ENCODE measurements at places on chromosomes 6 and 20.

DNA sequence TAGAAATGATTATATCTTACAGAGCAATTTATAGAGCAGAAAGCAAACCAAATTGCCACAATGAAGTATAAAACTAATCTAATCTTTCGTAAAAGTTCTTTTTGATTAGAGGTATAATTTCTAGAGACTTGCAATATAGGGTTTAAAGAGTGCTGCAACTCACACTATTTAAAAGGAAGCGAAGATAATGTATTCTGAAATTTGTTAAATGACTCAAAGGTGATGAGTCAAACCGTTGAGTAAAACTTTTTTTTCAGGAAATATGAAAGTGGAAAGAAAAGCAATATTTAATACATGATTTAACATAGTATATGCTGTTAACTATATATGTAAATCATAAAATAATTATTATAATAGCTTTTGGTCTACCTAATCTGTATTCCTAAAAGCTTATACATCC lies 133.6 kb downstream of the SYNE1 start:
- no peak for DNase-seq

- no peak for DNase-seq
Observed at GRCh38 chr6:159904497-159904911, 13.7 kb downstream of the MAS1 start.

DNA sequence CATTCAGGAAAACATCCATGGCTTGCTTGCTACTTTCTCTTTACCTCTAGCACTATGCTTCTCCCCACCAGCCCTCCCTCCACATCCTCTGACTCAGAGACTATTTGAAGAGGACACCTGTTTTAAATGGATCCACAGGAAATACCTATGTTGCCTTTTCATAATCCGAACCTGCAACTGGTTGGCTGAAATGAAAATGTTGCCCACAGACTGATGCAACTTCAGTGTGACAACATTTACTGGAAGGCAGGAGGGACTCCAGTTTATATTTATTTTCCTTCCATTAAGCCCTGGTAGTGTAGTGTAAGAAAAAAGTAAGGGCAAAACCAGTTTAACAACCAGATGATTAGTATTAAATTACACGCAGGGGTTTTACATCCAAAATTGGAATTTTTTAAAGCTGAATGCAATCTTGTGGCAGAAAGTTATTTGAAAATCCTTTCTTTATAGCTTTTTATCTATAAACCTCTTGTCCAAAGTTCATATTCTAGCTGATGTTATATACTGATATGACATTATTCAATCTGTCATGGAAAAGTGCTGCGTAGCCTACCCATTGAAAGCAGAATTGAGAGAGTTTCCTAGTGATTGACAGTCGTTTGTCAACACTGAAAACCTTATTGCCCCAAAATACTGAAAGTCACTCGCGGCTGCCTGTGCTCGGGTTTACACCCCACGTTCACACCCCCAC lies 881 bp upstream of the AIG1 start:
- peak; percentile 49 for DNase-seq

DNA sequence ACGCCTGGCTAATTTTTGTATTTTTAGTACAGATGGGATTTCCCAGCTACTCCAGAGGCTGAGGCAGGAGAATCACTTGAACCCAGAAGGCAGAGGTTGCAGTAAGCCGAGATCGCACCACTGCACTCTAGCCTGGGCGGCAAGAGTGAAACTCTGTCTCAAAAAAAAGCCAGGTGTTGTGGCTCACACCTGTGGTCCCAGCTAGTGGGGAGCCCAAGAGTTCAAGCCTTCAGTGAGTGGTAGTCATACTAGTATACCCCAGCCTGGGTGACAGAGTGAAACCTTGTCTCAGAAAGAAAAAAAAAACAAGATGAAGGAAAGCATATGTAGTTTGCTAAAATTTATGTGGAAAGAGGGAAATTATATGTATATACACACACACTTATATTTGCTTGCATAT lies 20.0 kb upstream of the POU5F1 start:
- no peak for DNase-seq

DNA sequence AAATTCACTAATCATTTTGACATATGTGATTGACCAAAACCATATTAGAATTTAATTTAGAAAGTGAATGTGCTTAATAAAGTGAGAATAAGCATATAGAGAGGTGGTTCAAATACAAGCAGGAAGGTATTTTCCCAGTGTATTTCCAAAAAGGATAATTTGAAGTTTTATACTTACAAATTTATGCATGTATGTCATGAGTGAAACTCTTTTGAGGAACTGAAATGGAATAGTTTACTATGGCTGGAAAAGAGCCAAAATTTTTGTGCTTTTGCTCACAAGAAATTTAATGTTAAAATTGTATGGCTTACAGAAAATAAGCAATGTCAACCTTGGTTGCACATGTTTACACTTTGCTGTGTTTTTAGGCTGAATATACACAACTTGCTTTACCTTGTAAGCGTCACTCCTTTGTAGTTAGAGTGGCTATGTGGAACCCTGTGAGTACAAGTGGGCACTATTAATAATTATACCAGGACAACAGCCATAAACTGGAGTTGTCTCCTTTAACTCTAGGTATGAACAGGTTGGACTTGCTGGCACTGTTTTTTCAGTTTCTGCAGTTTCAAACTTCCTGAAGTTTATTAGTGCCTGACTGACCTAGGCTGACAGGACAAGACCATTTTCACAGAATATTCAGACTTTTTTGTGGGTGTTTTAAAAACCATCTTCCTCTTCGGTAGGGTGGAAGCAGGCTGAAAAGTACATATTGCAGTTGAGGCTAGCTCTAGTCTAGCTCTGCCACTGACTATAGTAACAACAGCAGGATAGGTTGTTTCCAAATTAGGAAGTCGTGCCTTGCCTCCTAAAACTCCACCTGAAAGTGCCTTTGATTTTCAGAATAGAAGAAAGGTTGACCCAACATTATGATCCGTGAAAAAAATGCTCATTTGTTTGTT lies 6.0 kb downstream of the AFDN start:
- no peak for DNase-seq

GRCh38 chr6:41578217-41579087 lies 32.3 kb downstream of the FOXP4 start:
- DNase-seq, result no peak

- DNase-seq, result no peak
Observed at GRCh38 chr6:134482593-134483270, 164.8 kb upstream of the SGK1 start.

- DNase-seq, result no peak
Observed at GRCh38 chr6:57135885-57136284, 36.2 kb upstream of the BAG2 start.

- DNase-seq, result no peak
Observed at GRCh38 chr6:51514748-51515402, 572.5 kb downstream of the PKHD1 start.

GRCh38 chr6:104795363-104795762 lies 64.4 kb downstream of the HACE1 start:
- DNase-seq, result no peak

GRCh38 chr6:18359237-18359885 lies 27.8 kb upstream of the RNF144B start:
- no peak for DNase-seq

DNA sequence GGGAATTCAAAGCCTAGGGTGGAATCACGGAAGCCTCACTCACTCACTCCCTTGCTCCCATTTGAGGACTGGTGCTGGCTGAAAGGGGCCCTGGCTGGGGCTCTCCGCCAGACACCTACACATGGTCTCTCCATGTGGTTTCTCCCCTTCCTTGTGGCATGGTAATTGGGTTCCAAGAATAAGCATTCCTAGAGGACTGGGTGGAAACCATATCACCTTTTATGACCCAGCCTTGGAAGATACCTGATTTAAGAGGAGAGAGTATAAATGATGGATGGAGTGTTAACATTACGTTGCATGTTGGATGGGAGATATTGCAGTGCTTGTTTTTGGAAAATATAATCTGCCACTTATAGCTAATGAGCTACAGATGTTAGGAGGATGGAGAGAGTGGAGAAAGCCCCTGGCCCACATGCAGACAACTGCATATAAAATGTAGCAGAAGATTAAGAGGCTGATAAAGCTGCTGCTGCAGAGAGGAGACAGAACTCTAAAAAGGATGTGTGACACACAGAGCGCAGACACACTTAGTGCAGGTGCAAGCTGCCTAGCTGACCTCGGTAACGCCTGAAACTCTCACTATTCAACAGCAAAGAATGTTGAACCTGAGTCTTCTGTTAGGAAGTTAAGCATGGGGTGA lies 23.3 kb upstream of the CDKN1A start:
- no peak for DNase-seq

- no peak for DNase-seq
Observed at GRCh38 chr20:64116016-64116415, 8.7 kb upstream of the NPBWR2 start.

DNA sequence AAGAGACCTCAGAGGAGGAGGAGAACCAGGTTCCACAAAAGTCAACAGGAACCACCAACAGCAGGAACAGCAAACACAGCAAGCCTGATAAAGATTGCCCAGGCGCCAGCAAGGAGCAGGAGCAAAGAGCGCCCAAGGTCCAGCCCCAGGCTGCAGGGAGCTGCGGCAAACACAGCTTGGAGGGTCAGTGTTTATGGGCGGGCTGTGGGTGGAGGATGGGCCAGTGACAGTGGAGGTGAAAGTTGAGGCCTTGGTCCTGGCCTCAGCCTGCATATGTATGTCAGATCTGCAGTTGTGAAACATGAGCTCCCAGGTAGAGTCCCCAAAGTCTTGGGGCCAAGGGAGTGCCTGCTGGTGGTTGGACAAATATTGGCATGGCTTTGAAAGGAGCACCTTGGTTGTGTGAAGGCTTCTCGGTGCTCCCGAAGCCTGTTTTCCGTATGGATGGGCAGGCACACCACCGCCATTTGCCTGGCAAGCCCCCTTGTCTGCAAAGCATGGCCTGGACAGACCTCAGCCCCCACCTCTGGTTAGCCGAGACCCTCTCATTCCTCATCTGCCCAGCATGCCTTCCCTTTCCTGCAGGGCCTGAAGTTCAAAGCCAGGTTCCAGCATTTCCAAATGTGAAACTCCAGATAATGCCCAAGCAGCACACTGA lies 2.0 kb upstream of the CAPN11 start:
- no peak for DNase-seq

GRCh38 chr6:132246632-132247270 lies 154.5 kb downstream of the MOXD1 start:
- no peak for DNase-seq

DNA sequence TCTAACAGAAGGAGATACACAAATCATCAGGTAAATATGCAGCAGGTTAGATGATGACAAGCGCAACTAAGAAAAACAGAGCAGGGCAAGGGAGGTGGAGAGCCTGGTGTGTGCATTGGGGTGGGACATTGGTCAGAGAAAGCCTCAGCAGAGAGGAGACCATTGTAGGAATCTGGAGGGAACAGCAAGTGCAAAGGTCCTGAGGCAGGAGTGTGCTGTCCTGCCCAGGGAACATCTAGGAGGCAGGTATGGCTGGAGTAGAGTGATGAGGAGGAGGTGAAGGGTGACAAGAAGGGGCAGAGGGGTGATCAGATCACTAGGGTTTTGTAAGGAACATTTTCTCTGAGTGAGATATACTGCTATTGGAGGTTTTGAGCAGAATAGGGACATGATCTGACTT lies 90.1 kb downstream of the NCR2 start:
- DNase-seq, result no peak

DNA sequence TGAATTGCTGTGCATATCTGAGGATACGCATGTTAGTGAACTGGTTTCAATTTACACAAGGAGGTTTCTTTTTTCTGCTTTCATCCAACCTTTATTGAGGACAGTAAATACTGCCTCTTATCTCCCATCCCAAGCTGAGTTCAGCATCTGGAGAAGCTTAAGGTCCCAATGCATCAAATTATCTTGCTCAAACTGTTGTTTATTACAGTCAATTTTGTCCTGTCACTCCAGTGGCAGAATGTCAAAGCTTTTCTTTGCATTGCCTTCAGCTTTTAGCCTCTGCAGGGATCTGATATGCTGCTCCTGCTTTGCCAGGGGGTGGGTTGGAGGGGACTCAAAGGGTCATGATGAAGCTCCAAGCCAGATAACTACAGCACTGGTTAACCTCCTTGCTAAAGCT lies 435.4 kb upstream of the SOX4 start:
- DNase-seq, result no peak

- no peak for DNase-seq
Observed at GRCh38 chr20:13121840-13122515, 99.1 kb upstream of the ISM1 start.

GRCh38 chr6:108806665-108807064 lies 41.6 kb upstream of the ARMC2 start:
- DNase-seq, result no peak

Data from SW 1271 (cell line).